Occipital lobe (tissue), 3 donors: ENCODE measurements at places on chromosomes 16 and 17.

GRCh38 chr16:84137287-84137686 lies 7.7 kb downstream of the HSDL1 start:
- DNase-seq = no peak

GRCh38 chr17:15513058-15513791 lies 45.8 kb upstream of the CDRT4 start:
- no peak for DNase-seq

GRCh38 chr17:1590029-1590746 lies 27.6 kb upstream of the PITPNA start:
- DNase-seq = peak; percentile 59

- no peak for DNase-seq
Observed at GRCh38 chr16:85541980-85542900, 70.9 kb upstream of the GSE1 start.

- no peak for DNase-seq
Observed at GRCh38 chr17:13311306-13311705, 290.4 kb downstream of the HS3ST3A1 start.

DNA sequence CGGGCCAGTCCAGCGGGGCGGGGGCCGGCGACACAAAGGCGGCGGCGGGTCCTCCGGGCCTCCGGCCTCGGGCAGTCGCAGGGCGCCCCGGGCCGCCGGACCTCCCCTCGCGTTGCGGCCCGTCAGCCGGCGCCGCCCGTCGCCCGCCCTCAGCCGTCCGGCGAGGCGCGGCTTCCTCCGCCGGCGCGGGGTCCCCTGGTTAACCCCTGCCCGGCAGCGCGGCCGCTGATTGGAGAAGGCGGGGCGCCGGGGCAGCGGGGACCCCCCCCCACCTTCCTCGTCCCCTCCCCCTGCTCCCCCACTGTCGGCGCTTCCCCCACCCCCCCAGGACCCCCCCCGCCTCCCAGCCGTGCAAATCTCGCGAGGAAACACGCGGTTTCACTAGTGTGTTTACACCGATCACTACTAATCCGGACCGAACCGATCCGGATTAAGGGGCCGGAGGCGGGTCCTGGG lies at the start of gene TLK2:
TSS of gene TLK2 (plus strand) at position 402 of the 456 bp plus-strand sequence. CDS start 2,301 bp downstream, outside the sequence.
- peak; percentile 57 for DNase-seq

DNA sequence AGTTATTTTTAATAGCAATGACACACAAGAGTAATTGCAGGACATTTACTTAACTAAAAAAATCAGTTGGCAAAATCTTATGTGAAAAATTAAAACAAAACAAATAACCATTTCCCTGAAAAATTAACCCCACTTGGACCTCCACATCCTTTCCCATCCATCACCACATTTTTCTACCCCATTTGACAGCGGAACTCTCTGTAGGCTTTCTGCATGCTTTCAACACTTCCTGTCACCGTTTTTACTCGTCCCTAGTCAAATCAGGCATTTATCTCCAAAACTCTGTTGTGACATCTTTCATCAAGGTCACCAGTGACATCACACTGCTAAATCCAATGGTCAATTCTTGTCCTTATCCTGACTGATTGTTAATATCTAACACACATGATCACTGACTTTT lies 27.5 kb downstream of the KCNJ16 start:
- DNase-seq = no peak

DNA sequence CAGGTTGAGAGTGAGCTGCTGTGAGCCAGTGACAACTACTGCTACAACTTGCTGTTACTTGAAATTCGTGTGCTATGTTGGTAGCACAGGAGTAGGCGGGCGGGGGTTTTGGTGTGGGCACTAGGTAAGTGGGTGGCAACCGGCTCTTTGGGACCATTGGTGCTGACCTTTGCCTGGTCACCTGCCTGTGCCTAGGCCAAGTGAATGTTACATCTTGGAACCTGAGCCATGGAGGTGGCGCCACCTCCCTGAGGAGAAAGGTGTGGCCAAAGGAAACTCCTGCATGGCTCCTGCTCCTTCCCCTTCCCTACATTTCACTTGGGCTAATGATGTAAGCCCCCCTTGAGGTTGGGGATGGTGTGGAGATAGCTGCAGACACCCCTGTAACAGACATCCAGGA lies 25.4 kb upstream of the ARHGAP23 start:
- DNase-seq = no peak

- no peak for DNase-seq
Observed at GRCh38 chr16:59634951-59635350, 900.8 kb upstream of the GOT2 start.

- DNase-seq = no peak
Observed at GRCh38 chr17:17364338-17364667, 61.1 kb downstream of the NT5M start.

- DNase-seq = no peak
Observed at GRCh38 chr17:80949451-80950421, 41.9 kb upstream of the CHMP6 start.

- peak; percentile 16 for DNase-seq
Observed at GRCh38 chr16:9016824-9017223, 53.1 kb upstream of the USP7 start.

- DNase-seq = no peak
Observed at GRCh38 chr17:80783971-80784370, 207.7 kb upstream of the CHMP6 start.

- no peak for DNase-seq
Observed at GRCh38 chr17:71180801-71181385, 939.9 kb upstream of the SOX9 start.

- no peak for DNase-seq
Observed at GRCh38 chr16:2717383-2718263, 2.4 kb downstream of the PRSS27 start.

DNA sequence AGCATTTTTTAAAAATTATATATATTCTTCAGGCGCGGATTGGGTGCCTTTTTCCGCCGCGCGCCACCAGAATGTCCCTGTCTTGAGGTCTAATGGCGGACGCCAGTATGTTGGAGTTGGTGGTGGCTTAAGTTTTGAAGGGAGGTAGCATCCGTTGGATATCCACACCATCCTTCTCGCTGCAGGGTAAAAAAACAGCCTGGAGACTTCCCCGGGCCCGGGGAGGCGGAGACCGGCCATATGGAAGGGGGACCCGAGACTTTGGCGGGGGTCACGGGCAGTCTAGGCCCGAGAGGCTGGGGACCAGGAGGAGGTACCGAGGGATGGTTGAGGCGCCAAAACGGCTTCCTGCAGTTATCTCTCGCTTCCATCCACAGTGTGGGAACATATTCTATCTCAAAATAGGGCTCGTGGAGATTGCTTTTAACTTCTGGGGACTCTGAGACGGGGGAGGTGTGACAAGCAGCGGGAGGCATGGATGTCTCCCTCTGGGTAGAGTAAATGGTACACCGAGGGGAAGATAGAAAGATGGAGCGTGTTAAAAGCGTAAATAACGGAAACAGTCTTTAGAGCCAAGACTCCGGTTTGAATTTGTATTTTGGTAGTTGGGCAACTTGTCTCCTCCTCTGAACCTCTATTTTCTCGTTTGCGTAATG lies at the start of gene SF3B3:
TSS of gene SF3B3 (plus strand) at position 74 of the 656 bp plus-strand sequence. CDS start 2,841 bp downstream, outside the sequence.
- DNase-seq = peak; percentile 72

- no peak for DNase-seq
Observed at GRCh38 chr17:46968896-46969295, 10.2 kb downstream of the RPRML start.

DNA sequence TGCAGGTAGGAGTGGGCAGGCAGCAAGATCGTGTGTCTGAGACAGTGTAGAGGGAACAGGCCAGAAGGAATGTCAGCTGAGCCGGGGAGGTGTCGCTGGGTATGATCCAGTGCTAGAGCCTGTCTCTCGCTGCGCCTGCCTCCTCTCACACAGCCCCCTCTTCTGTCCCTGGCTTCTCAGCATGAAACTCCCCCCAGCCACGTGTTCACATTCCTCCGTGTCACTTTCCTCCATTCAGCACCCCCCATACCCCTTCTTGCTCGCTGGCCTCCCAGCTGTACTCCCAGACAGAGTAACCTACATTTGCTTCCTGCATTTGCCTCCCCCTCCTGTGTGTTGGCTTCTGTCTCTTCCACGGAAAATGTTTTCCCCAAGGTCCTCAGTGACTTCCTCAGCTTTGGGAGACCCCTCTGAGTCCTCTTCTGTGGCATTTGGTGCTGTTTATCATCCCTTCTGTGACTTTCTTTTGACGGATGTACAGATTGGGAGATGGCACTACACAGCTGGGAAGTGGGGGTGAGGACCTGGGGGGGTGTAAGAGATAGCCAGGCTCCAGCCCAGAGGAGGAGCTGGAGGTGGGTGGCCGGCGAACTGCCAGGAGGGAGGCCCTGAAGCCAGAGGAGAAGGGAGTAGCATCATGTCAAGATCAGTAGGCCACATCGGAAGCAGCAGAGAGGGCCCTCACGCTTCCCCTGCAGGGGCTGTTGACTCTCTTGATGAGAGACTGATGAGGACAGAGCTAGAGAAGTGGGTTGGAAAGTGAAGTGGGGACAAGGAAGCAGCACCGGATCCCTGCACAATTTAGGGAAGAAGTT lies 19.2 kb downstream of the SGF29 start:
- peak; percentile 43 for DNase-seq

- no peak for DNase-seq
Observed at GRCh38 chr16:11114366-11115164, 141.4 kb downstream of the SOCS1 start.

DNA sequence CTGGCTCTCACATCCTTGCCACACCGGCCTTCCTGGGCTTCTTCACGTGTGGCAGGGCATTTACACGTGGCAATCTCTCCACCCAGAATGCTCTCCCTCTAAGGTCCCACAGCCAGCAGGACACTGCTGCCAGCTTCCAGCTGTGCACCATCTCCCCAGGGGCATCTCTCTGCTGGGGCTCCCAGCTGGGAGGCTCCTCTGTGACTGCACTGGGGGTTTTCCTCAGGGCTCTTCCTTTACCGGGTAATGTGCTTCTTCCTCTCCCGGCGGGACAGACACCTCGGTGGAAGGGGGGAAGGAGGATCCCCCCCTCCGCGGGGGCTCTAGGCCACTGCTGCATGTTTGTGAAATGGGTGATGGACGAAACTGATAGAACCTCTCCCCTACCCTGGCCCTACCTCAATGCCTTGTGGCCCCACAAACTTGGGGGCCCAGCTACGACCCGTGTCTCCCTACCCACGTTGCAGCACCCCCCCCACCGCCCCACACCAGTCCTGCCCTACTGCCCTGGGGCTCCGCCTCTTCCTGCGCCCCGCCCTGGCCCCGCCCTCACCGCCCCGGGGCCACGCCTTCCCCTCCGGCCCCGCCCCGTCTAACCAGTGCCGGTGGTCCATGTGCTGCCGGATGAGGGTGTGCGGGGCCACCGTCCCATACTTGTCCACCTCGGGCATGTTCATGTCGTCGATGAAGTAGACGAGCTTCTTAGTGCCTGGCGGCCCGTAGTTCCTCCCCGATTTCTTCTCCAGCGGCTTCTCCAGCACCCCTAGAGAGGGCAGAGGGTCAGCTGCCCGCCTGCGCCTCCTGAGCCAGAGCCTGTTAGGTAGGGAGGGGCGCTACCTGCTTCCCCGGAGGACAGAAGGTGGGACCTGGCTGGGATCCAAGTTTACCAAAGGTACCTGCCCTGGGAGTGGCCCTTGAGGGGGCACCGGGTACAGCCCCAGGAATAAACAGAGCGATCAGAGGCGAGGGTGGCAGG lies 92.6 kb downstream of the DNAH17 start:
- no peak for DNase-seq

GRCh38 chr16:68539711-68540239 lies 684 bp downstream of the ZFP90 start:
- DNase-seq = no peak

GRCh38 chr17:80789356-80789902 lies 202.2 kb upstream of the CHMP6 start:
- no peak for DNase-seq
